Naive B cell (primary cell): ENCODE measurements at places on chromosomes 3 and 15.

DNA sequence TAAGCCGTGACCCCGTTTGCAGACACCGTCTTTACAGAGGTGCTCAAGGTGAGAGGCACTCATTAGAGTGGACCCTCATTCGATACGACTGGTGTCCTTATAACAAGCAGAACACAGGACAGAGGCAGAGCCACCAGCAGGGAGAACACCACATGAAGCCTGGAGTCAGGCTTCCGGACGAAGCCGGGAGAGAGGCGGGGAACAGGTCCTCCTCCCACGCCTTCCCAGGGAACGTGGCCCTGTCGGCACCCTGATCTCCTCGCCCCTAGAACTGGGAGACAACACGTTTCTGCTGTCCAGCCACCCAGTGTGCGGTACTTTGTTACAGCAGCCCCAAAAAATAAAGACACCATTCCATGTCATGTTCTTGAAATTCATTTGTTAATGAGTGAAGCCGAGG, 33.6 kb downstream of the ZDHHC19 start:
- DNase-seq = no peak

- no peak for DNase-seq
Observed at GRCh38 chr15:66935688-66936087, 129.7 kb upstream of the SMAD3 start.

DNA sequence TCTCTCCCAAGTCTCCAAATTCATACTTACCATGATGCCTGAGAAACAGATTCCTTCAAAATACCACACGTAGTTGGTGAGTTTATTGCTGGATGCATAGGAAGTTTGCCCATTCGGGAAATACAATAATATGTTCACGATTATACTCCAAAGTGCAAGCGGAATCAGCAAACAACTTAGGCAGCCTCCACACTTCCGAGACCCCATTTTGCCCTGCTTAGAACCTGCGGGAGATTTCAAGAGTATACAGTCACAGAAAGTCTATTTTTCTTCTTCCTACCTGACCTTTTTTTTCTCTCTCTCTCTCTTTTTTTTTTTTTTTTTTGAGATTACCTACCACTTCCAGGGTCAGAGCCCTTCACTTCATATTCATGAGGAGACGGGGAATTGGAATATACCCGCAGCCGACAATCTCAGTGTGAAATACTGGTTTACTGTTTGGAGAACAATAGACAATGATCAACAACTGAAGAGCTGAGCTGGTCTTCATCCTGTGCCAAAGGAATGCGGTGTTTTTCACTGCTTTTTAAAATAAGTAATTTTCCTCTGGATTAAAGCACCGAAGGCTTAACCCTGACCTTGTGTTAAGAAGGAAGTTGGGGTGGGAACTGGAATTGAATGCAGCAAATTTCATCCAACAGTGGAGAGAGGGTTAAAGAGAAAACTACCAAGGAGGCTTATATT, at the start of gene TM4SF18:
TSS of gene TM4SF18 (minus strand) at position 461 of the 684 bp plus-strand sequence. CDS start at position 207, 254 bp downstream.
- no peak for DNase-seq

GRCh38 chr3:139560411-139560810, 20.9 kb upstream of the RBP1 start:
- DNase-seq = no peak

DNA sequence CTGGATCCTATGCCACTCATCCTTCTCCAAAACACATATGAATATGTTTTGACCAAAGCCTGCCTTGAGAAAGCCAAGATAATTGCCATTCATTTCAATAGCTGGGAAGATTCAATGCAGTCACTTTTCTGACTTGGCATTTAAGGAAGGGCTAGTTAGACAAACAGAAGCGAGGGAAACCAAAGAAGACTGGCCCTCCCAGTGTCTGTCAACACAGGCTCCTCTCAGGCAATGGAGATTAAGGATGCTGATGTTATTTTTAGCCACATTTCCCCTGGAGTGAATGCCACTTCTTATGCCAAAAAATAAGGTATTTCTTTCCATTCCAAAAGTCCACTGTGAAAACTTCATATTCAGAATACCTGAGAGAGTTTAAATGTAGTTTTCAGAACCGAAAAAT, 101.7 kb downstream of the P3H2 start:
- no peak for DNase-seq

DNA sequence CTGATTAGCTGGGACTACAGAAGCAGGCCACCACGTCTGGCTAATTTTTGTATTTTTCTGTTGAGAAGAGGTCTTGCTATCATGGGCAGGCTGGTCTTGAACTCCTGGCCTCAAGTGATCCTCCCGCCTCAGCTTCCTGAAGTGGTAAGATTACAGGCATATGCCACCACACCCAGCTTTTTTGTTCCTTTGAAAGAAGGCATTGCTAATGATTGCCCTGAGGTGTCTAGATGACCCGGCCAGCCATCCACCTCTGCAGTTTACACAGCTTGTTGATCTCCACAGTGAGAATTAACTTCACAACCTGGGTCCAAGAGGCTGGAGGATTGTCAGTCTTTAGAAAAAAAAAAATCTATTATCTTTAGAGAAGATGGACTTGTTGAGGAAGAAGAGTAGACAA, 58.7 kb downstream of the SMAD3 start:
- DNase-seq = no peak

DNA sequence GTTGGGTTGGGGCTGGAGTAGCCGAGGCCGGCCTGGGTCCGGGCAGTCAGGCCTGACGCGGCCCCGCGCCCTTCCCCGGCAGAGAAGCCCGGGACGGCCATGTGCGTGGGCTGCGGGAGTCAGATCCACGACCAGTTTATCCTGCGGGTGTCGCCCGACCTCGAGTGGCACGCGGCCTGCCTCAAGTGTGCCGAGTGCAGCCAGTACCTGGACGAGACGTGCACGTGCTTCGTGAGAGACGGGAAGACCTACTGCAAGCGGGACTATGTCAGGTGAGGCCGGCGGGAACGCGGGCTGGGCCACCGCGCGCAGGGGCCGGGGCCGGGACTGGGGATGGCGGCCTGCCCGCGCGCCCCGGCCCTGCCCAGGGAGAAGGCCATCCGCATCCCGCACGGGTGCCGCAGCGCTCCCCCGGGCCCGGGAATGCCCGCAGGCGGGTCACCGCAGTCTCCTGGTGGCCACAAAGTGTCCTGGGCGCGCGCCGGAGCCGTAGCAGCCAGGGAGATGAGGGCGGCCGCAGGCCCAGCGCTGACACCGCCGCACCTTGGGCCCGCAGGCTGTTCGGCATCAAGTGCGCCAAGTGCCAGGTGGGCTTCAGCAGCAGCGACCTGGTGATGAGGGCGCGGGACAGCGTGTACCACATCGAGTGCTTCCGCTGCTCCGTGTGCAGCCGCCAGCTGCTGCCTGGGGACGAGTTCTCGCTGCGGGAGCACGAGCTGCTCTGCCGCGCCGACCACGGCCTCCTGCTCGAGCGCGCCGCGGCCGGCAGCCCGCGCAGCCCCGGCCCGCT, 1.3 kb downstream of the ISL2 start:
- no peak for DNase-seq

GRCh38 chr3:59810606-59811005, 760.8 kb upstream of the CFAP20DC start:
- DNase-seq = no peak

DNA sequence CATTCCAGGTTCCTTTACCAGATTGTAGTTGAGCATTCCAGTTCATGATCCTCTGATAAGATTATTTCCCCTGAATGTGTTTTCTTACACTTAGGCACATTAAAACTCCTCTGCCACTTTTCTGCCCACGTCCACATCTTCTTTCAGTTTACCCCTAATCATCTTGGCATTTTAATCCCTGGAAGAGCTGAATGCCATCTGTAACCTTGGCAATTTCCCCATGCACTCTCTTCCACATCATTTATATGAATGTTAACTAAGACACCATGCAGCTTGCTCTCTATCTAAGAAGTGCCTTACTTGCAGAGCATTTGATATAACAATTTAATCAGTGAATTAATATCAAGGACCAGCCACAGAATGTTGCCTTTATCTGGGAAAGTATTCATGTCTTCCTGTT, 25.8 kb downstream of the TIMP4 start:
- no peak for DNase-seq
